WTC11 (cell line): ENCODE measurements at places on chromosomes 6 and 20. TPM values are rescaled to one million over a fixed set of nuclear protein-coding genes. Genes with fewer than 3 reads are reported as not detected.

The MUC21 gene
- total RNA-seq, result not detected in 3 replicates

GRCh38 chr6:82419859-82420258, 56.2 kb downstream of the TPBG start:
- no peak for DNase-seq

- DNase-seq, result no peak
Observed at GRCh38 chr6:34321821-34322220, 70.6 kb downstream of the NUDT3 start.

- no peak for DNase-seq
Observed at GRCh38 chr6:143901885-143902750, 37.8 kb downstream of the ZC2HC1B start.

- DNase-seq, result no peak
Observed at GRCh38 chr6:85600713-85601313, 7.2 kb upstream of the SNX14 start.

GRCh38 chr6:138800377-138801150, 4.7 kb downstream of the ECT2L start:
- peak; percentile 45 for DNase-seq

DNA sequence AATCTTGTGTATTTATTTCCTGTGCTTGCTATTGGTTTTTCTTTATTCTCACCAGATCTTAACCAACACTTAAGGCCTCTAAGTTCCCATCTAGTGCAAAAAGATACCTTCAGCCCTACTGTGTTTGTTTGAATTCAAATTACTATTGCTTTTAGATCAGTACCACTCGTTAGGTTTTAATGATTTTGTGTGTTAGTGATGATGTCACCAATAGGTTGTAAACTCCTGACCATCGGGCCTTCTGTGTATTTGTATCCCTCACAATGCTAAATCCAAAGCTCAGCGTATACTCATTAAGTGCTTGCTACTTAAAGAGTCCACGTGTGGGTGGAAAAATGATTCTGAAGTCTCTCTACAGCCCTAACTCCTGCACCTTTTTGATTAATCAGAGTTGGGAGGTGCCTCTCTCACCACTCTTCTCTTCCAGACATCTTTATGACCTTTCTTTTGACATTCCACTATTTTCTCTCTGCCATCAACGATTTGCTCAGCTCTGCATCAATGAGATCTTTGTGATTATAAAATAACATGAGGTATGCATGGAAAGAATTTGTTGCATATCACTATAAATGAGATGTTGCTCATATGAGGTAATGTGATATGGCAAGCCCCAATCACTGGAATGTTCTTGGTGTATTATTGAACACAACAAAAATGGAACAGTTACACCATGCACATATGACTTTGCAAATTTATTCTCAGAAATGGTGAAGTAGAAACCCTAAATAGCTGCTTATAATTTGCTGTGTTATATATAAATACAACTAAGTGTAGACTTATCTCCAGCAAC, 55.1 kb upstream of the LAMA2 start:
- DNase-seq, result no peak

GRCh38 chr20:55424476-55424875, 580.8 kb downstream of the CBLN4 start:
- DNase-seq, result no peak

DNA sequence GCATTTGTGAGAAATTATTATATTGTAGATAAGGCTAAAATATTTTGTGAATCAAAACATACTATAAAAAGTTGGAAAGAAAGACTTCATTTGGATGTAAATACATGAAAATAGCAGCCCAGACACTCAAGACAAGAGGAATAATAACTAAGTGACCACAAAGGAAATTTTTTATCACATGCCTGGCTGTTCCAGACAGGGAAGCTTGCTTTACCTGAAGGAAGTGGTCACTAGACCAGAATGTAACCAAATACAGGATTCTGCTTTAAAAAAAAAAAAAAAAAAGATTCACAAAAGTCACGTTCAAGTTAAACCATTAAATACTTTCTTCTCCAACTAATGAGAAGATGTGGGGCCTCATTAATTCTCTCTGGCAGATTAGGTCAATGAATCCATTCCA, 9.3 kb upstream of the HLA-DQB2 start:
- no peak for DNase-seq

DNA sequence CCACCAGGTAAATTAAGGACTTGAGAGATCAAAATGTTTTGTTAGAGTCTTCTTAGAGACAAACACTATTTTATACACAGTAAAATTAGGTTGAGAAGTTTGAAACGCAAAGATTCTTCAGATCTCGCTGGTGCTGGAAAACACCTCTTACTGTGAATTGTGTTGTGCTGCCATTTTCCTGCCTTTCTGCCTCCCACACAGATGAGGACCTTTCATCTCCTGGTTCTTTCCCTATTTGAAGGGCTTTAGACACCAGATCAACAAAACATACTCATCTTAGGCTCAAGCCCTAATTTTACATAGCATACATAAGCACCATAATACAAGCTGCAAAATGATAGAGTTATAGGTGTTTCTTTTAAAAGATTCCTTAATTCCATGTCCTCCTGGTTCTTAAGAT, 18.6 kb downstream of the STAU1 start:
- no peak for DNase-seq

DNA sequence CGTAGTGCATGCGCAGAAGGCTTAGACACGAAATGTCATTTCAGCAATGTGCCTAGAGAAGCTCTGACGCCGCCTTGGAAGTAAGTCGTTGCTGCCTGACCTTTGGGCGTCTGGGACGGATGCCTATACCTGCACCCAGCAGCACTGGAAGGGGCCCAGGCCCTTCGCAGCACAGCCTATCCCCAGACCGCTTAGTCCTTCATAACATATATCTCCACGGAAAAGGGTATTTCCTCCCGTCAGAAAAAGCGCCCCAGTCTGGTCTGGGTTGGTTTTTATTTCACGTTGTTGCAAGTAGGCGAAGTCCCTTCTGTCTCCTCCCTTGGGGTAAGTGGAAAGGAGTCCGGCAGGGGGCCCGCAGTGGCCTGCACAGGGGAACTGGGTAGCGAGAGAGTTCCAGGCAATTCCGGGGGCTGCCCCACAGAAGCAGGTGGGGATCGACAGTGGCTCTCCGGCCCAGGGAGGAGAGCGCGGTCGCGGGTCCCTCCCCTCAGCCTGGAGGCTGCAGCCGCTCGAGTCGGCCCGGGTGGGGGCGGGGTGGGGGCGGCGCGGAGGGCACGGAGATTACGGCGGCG, 559 bp upstream of the EYA4 start:
- peak; percentile 58 for DNase-seq

DNA sequence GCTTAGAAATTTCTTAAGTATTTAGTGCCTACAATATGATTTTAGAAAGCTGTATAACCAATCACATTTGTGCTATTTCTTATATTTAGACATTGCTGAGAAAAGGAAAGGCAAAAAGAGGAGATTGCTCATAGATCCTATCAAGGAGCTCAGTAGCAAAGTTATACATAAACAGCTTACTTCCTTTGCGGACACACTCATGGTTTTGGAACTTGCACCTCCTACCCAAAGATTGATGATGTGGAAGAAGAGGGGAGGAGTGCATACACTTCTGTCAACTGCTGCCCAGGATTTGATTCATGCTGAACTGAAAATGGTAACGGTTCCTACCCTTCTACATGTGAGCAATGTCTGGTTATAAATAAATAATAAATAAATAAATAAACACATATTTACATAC, 16.7 kb downstream of the RAD21L1 start:
- no peak for DNase-seq

GRCh38 chr6:161667957-161668356, 394.1 kb upstream of the AGPAT4 start:
- DNase-seq, result no peak
